ENCODE measurements at places on chromosomes 1 and 21.

- no peak for DNase-seq
Observed at GRCh38 chr1:205434738-205435137, 12.9 kb upstream of the LEMD1 start.

DNA sequence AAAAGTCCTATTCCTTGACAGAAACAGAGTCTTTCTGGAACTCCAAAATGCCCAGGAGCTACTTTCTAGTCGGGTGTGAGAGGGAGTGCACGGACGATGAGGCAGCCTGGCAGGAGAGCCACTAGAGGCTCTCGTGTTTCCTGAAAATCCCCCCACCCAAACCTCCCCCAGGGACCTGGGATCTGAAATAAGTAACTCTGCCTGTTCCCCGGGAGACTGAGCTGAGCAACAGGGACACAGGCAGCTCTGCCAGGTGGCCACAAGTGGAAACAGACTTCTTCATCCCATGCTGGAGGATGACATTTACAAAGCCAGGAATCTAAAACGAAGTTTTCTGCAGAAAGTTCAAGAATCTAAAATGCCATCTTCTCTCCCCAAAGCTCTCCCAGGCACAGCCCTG lies 77.1 kb downstream of the ITPKB start:
- no peak for DNase-seq

- no peak for DNase-seq
Observed at GRCh38 chr1:205435578-205436573, 14.0 kb upstream of the LEMD1 start.

- DNase-seq = no peak
Observed at GRCh38 chr1:13901039-13901438, 201.1 kb downstream of the PRDM2 start.

DNA sequence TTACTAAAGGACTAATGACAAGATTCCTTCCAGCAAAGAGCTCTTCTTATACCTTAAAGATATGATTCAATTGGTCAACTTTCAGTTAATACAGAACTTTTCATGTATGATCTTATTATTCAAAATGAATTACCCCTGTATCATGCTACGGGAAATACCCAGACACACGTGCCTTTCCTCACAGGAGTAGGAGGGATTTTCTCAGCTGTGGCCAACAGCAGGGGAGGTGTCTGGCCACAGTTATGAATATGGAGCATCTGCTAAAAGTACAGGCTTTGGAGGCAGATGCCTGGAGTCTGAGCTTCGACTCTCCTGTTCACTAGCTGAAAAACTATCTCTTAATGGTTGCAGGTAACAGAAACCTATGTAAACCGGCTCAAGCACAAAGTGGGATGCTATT lies 53.6 kb downstream of the KIAA1614 start:
- no peak for DNase-seq
